SJSA1 (cell line): ENCODE measurements at places on chromosomes 5 and 9. TPM values are rescaled to one million over a fixed set of nuclear protein-coding genes. Genes with fewer than 3 reads are reported as not detected.

DNA sequence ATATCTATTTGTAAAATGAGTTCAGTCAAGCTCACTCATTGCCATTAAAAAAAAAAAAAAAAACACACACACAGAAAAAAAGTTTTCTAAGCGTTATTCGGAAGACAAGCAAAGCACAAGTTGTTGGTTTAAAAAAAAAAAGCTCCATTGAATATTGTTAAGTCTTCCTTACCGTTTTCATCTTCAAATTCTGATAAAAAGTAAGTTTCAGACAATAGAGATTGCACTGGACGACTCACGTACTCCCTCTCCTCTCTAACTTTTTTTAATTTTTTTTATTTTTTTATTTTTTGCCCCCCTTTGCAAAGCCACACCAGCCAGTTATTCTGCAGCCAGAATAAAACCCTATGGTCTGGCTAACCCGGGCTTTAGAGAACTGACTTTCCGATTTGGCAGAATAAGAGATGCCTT lies 544 bp downstream of the ADAMTS6 start:
- DNase-seq, result peak; percentile 19

DNA sequence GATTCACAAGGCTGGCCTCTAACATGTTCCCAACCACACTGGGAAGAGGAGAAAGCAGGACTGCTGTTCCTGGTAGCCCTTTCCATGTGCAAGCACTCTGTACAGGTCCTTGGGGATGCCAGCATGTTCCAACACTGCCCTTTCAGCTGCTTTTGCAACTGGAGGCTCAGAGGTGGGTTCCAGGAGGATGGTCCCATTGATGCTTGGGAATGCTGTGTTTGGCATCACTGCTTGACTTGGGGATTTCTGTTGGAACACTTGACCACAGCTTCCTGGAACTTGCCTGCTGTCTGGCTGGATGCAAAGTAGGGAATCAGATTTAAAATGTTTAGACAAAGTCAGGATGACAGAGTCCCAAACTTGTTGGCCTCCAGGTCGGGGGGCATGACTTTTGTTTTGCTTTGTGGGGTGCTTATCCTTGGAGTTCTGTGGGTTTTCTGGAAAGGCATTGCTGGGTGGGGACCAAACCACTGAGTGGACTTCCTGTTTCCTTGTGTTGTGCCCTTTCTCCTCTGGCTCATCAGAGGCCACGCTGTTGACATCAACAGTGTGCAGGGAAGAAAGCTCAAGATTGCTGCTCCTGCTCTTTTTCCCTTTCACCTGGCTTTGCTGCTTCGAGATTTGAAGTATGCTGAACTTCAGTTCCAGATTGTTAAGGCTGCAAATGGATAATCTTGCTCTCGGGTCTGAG lies 148.5 kb upstream of the RPS23 start:
- DNase-seq, result no peak

- peak; percentile 55 for DNase-seq
Observed at GRCh38 chr9:87336914-87337333, 160.7 kb upstream of the DAPK1 start.

- no peak for DNase-seq
Observed at GRCh38 chr9:75105019-75105540, 16.8 kb downstream of the OSTF1 start.

DNA sequence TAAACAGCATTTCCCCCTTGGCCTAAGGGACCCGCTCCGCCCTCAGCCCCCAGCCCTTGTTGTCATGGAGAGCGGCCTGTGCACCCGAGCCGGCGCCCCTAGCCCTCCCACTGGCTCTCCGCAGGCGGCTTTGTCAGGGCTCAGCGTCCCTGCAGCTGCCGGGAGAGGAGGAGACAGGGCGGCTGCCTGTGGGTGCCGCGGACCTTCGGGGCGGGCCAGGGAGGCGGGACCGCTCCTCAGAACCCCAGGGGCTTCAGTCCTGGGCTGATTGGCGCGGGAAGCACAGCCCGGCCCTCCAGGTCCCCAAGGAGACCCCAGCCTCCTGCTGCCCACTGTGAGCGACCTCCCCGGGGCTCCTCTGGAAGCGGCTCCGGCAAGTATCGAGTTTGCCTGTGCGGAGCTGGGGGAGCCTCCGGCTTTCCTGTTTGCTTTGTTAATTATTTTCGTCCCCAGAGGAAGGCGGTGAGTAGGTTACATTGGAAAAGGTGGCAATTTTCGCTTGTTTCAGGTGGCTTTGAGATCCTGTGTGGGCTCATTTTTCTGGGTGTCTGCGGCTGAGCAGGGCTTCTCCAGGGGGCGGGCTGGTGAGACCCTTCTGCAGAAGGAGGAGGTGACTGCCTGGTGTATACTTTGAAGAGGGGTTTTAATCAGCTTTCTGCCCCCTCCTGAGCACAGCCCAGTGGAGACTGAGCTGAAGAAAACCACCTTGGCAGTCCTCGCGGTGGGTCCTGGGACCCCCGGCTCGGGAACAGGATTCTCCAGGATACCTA lies at the start of gene FGD3:
Gene FGD3, plus strand, starts transcription at position 256 of the 770 bp plus-strand sequence. CDS start 28,734 bp downstream, outside the sequence.
- DNase-seq, result no peak

- no peak for DNase-seq
Observed at GRCh38 chr5:75078027-75078426, 25.7 kb upstream of the GCNT4 start.

GRCh38 chr5:77239126-77239741 lies 28.8 kb downstream of the PDE8B start:
- no peak for DNase-seq

- DNase-seq, result no peak
Observed at GRCh38 chr5:155554500-155554899, 540.9 kb downstream of the KIF4B start.

GRCh38 chr5:58963361-58963760 lies 380.5 kb downstream of the RAB3C start:
- no peak for DNase-seq

Gene GPR21
- total RNA-seq, result not detected in 2 replicates
